SJSA1 (cell line): ENCODE measurements at places on chromosomes 4 and X. TPM values are rescaled to one million over a fixed set of nuclear protein-coding genes. Genes with fewer than 3 reads are reported as not detected.

DNA sequence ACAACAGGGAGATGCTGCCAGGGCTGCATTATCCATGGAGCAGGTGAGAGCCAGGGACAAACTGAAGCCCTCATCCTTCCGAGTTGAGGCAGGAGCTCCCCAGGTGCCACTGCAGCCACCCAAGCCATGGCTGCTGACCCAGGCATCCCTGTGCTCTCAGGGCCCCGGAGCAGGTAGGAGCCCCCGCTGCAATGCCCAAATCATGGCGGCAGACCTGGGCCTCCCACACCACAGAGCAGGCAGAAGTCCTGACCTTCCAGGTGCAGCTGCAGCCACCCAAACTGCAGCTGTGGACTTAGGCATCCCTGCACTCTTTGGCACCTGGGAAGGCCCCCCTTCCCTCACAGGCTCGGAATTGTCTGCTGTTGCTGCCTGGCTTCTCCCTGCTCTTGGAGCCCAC is 443.6 kb downstream of the ARAP2 start:
- no peak overlapping the region for H3K4me3 ChIP-seq
- no peaks in the 10 kb centered on the region for H3K36me3 ChIP-seq
- H3K27me3 ChIP-seq: no peaks in the 10 kb centered on the region
- H3K27ac ChIP-seq: no peak overlapping the region
- DNase-seq: no peak

GRCh38 chr4:154741922-154742850 is 1.6 kb upstream of the LRAT start:
- H3K4me3 ChIP-seq: no peak overlapping the region
- no peak overlapping the region for H3K27ac ChIP-seq
- DNase-seq: no peak
- no peaks in the 10 kb centered on the region for H3K4me1 ChIP-seq
- H3K36me3 ChIP-seq: no peaks in the 10 kb centered on the region

GRCh38 chr4:1003271-1004070 is 8.0 kb upstream of the FGFRL1 start:
- no peaks in the 10 kb centered on the region for H3K36me3 ChIP-seq
- no peak overlapping the region for H3K27ac ChIP-seq
- H3K27me3 ChIP-seq: peaks cover 12% of the 10 kb centered on the region; the same call in 1 of the 2 replicates
- H3K4me3 ChIP-seq: no peak overlapping the region
- no peaks in the 10 kb centered on the region for H3K4me1 ChIP-seq

DNA sequence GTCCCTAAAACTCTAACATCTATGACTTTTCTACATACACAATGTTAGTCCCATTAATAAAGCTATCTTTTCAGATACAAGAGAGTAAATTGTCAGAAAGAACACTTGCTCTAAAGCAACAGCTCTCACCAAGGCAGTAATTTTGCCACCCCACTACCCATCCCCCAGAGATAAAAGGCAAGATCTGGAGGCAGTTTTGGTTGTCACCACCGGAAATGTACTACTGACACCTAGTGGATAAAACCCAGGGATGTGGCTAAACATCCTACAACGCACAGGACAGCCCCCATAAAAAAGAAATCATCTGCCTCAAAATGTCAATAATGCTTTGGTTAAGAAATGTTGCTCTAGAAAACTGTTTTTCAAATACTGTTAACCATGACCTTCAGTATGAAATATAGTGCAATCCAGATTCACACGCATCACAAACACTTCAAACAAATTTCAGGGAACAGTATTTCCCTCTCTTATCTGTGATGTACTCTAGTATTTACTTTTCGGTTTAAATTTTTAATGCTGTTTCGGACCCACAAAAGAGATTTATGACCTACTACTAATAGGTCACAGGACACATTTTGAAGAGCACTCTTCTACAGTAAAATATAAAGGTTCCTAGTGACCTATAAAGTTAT is 5.1 kb downstream of the FBXL5 start:
- H3K27ac ChIP-seq: no peak overlapping the region
- H3K4me3 ChIP-seq: no peak overlapping the region
- peak; percentile 28 for DNase-seq
- peaks cover 5% of the 10 kb centered on the region for H3K36me3 ChIP-seq
- H3K4me1 ChIP-seq: peaks cover 15% of the 10 kb centered on the region; the same call in 1 of the 2 replicates

DNA sequence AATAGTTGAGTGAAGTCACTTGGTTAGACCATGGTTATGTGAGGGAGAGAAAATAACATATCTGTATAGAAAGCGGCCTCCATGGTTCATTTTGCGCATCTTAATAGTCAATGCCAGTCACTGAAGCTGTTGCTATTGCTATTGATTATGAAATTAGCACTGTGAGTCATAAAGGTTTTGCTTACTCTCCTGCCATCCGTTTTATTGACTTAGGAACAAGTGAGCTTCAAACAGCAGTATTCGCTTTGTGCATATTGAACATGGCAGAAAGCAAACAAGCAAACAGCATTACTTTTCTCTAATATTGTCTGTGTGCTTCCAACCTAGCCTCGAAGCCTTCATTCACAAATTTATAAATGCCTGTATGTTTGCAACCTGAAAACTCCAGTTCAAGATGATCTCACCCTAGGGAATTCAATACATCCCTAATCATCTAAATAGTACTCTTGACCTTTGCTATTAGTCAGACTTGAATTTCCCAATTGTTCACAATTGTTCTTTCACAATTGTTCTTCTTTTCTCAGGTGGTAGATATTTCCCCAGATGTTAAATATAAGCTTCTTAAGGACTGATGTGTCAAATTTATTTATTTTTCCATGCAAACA is 55.9 kb upstream of the GABRA2 start:
- H3K27ac ChIP-seq: no peak overlapping the region
- no peaks in the 10 kb centered on the region for H3K27me3 ChIP-seq
- H3K36me3 ChIP-seq: no peaks in the 10 kb centered on the region
- DNase-seq: no peak
- no peak overlapping the region for H3K4me3 ChIP-seq

GUCY1B1 gene
- 0.74 and 1.0 TPM in 2 replicates for total RNA-seq

SPANXA2 gene
- total RNA-seq: 0.68 TPM in 1 of 2 replicates, not detected in the other

DGKK gene
- not detected in 2 replicates for total RNA-seq
